Osteocyte (in vitro differentiated cells): ENCODE measurements at places on chromosomes 7 and 10.

DNA sequence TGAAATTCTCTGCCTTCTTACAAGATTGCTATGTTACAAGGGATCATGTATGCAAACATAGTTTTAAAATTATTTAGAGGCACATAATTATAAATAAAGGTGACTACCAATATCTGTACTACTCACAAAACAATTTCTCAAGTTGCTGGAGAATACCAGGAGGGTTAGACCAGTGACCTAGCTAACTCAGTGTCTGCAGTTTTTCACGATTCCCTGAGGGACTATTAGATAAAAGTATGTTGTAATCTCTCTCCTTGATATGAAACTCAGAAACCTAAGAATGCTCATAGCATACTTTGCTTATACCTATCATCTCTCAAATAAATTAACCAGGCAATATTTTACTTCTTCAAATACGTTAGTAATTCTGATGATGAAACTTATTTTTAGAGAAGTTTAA is 534.0 kb upstream of the ANKRD30A start:
- DNase-seq: no peak

DNA sequence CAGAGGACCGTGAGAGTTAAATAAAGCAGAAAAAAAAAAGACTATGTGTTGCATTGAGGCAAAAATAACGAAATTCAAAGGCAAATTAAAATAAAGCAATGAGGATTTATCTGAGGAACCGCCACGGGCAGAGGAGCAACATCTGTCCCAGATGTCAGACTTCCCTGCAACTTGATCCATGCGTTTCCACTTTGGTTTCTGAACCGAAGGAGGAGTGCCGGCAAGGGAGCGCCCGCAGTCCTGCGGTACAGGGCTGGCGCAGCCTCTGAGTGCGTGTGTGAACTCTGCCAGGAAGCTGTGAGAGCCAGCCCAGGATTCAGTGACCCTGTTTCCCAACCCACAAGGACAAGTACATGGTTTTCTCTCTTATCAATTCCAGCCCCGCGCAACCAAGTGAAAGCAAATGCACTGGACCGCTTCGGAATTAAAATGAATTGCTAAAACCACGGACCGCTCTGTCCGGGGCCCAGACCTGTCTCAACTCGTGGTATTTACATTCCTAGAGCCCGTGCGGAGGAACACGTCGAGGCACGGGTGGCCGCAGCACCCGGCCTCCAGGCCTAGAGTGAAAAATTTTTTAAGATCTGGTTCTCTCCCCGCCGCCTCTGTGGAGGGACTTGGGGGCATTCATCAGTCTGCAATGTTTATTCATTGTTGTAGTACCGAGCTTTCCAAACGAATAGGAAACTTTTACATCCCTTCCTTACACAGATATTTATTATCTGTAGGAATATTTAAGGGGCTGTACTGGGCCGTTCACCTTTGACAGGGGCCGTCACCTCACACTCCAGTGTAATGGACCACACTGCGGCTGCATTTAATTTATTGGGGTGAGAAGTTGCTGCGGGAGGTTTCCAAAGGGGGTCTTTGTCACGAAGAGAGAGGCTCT is 291.5 kb upstream of the NFE2L3 start:
- no peak for DNase-seq

DNA sequence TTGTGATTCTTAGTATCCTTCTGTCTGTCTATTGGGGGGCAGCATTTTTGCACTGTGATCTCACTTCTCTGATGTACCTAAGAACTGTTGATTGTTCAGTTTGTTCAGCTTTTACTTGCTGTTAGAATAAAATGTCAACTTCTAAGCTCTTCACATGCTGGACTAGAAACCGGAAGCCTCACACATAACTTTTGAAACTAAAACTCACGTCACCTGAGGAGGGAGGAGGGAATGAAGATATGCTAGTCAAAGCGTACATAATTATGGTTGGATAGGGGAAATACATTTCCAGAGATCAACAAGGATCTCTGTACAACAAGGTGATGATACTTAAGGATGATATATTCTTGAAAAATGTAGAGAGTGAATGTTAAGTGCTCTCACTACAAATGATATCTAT is 609.7 kb downstream of the INHBA start:
- no peak for DNase-seq

GRCh38 chr7:30862995-30863705 is 48.5 kb upstream of the AQP1 start:
- no peak for DNase-seq
